K562 (cell line): ENCODE measurements at places on chromosomes 1 and 21. TPM values are rescaled to one million over a fixed set of nuclear protein-coding genes. Genes with fewer than 3 reads are reported as not detected.

- H3K36me3 ChIP-seq: no peaks in the 10 kb centered on the region
- no peak overlapping the region for H3K27ac ChIP-seq
- DNase-seq: no peak
- no peaks in the 10 kb centered on the region for H3K4me1 ChIP-seq
- H3K4me3 ChIP-seq: no peak overlapping the region
- H3K27me3 ChIP-seq: no peaks in the 10 kb centered on the region
Measured at GRCh38 chr1:66296951-66297350, 237.0 kb upstream of the SGIP1 start.

DNA sequence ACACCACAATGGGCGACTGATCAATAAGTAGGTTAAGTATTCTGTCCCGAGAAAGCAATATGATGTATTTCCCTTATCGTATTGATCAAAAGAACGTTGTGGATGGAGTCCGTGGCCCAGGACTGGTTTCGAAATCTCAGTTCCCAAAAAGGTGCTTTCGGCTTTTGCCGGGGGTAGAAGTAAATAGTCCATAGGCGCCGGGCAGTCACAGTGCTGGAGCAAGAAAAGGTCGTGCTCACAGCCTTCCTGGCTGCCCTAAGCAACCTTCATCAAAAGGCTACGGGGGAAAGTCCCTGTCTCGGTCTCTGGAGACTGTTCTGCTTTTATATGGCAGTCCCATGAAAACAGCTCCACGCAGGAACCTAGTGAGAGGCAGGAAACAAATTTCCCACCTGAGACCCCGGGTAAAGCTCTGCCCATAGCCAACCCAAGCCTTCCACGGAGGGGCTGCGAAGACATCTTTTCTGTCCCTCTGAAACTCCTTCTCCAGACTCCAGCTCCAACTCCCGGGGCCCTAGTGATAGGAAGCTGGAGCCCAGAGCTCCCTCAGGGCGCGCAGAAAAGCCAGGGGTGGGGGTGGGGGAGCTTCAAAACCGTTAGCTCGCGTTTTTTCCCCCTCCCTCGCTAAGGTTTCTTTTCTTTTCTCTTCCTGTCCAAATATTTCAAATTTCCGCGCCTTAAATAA lies 7.0 kb downstream of the CDKN2C start:
- H3K27ac ChIP-seq: peak overlapping the region; percentile 96
- peak; percentile 55 for DNase-seq
- H3K4me3 ChIP-seq: peak overlapping the region; percentile 67
- H3K4me1 ChIP-seq: peaks cover 21% of the 10 kb centered on the region

CYP4B1 gene
- 0.56 and 0.69 TPM in 2 replicates for total RNA-seq

GRCh38 chr1:17059391-17060305 lies 5.8 kb upstream of the SDHB start:
- DNase-seq: peak; percentile 78
- no peak overlapping the region for H3K27ac ChIP-seq
- H3K4me1 ChIP-seq: no peaks in the 10 kb centered on the region; the same call in 1 of the 2 replicates
- H3K27me3 ChIP-seq: peaks cover 14% of the 10 kb centered on the region
- H3K36me3 ChIP-seq: no peaks in the 10 kb centered on the region

- peaks cover 2% of the 10 kb centered on the region; the same call in 1 of the 3 replicates for H3K36me3 ChIP-seq
- no peak overlapping the region for H3K4me3 ChIP-seq
- peak; percentile 46 for DNase-seq
- no peaks in the 10 kb centered on the region for H3K27me3 ChIP-seq
- peaks cover 21% of the 10 kb centered on the region for H3K4me1 ChIP-seq
Measured at GRCh38 chr1:206708058-206708457, 23.4 kb downstream of the MAPKAPK2 start.

DNA sequence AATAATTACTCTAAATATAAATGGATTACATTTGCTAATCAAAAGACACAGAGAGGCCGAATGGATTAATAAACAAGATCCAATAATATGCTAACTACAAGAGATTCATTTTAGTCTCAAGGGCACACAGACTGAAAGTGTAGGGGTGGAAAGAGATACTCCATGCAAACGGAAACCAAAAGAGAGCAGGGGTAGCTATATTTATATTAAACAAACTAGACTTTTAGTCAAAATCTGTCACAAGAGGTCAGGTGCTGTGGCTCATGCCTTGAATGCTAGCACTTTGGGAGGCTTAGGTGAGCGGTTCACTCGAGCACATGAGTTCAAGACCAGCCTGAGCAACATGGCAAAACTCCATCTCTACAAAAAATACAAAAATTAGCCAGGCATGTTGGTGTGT lies 33.6 kb upstream of the DISP1 start:
- no peak for DNase-seq
- no peaks in the 10 kb centered on the region for H3K27me3 ChIP-seq
- no peaks in the 10 kb centered on the region for H3K4me1 ChIP-seq
- H3K4me3 ChIP-seq: no peak overlapping the region
- H3K27ac ChIP-seq: no peak overlapping the region
- H3K36me3 ChIP-seq: no peaks in the 10 kb centered on the region

MANEAL gene
- total RNA-seq: 2.0 and 2.2 TPM in 2 replicates
